HT1080 (cell line): ENCODE measurements at places on chromosomes 13 and 19. TPM values are rescaled to one million over a fixed set of nuclear protein-coding genes. Genes with fewer than 3 reads are reported as not detected.

The GGN gene
- total RNA-seq: 0.60 and 1.0 TPM in 2 replicates

The MEIOSIN gene
- 0.07 and 0.37 TPM in 2 replicates for total RNA-seq

The ZNF416 gene
- total RNA-seq: 5.1 and 5.2 TPM in 2 replicates

The PTGIR gene
- total RNA-seq: 1.7 and 1.8 TPM in 2 replicates

The PROZ gene
- not detected in 2 replicates for total RNA-seq

The MAP2K2 gene
- 105 and 124 TPM in 2 replicates for total RNA-seq

The CYP4F22 gene
- total RNA-seq: not detected in 2 replicates

The ATP4A gene
- not detected in 2 replicates for total RNA-seq

The KBTBD6 gene
- total RNA-seq: 10.6 and 12.2 TPM in 2 replicates

The FAM83E gene
- total RNA-seq: 1.2 TPM in 1 of 2 replicates, not detected in the other

The LILRA1 gene
- total RNA-seq: not detected in 2 replicates

The CEACAM8 gene
- total RNA-seq: not detected in 2 replicates

- DNase-seq: no peak
These were observed 846 bp downstream of the ZNF790 start for GRCh38 chr19:36837176-36837905.

DNA sequence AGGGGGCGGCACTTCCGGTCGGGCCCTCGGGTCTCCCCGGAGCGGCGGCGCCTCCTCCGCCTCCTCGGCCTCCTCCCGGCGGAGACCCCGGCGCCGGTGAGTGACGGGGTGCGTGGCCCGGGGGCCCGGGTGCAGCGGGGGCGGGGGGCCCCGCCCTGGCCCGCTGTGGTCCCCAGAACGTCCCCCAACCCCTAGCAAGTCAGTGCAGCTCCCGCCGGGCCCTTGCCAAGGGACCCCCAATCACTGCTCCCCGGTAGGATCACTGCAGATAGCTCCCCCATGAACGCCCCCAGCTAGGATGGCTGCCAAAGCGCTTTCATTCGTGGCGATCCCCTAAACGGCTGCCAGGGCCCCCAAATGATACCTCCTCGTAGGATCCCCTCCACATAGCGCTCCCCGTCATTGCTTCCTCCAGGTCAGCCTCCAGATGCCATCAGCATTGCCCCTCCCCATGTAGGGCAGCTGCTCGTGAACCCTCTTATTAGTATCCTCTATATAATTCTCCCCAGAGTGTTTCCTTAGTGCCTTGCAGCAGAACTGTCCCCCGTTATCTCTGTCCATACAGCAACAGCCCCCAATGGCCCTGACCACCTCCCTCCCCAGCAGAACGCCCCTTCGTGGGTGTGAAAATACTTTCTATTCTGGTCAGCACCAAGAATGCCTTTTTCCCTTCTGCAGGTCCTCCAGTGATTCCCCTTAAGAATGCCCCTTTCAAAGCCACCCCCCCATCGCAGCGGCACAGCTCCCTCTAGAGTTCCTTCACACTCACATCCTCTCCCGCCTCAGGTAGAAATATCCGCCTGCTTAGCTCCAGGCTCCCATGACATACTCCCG, at the start of gene ZNF865:
Gene ZNF865 (plus strand): TSS at position 11 of the 834 bp plus-strand sequence. CDS start 7,972 bp downstream, outside the sequence.
- peak; percentile 85 for DNase-seq

DNA sequence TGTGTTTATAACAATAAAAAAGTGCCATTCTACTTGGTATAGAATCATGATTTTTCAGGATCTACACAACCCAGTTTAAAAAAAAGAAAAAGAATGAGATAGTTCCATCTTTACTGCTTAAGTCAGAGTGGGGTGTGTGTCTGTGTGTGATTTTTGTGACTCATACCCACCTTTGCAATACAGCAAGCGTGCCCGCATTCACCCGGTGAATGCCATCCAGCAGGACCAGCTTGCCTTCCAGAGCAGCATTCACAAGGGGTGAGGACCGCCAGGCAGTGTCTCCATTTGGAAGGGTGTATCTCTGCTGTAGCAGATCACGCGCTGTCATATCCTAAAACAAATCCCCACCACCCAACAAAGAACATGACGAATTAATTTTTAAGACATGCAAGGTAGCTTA, 127.7 kb downstream of the VWA8 start:
- no peak for DNase-seq

DNA sequence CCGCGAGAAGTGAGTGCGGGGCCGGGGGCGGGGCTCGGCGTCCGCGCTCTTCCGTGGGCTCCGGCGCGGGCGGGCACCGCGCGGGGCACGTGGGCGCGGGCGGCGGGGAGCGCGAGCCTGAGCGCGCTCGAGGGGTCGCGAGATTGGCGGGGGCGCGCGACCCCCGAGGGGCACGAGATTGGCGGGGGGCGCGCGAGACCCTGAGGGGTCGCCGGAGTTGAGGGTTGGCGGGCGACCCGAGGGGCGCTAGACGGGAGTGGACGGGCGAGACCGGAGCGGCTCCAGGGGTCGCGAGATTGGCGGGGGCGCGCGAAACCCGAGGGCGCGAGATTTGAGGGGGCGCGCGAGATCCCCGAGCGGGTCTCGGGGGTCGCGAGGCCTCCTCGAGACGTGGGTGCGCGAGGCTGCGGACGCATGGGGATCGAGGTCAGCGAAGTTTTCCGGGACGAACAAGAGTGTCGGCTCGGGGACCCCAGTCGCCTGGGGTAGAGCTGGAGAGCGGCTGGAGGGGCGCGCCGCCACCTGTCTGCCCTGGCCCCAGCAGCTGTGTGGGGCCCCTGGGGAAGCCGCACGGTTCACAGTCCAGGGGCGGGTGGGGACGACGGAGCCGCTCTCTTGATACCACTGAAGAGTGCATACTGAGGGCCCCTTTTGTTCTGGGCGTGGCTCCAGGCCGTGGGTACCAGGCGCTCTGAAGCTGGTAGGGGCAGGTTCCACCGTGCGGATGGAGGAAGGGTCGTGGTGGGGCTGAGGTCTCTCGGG, 682 bp downstream of the SSBP4 start:
- no peak for DNase-seq

GRCh38 chr13:50244713-50245574, 229.7 kb downstream of the KCNRG start:
- DNase-seq: peak; percentile 93

DNA sequence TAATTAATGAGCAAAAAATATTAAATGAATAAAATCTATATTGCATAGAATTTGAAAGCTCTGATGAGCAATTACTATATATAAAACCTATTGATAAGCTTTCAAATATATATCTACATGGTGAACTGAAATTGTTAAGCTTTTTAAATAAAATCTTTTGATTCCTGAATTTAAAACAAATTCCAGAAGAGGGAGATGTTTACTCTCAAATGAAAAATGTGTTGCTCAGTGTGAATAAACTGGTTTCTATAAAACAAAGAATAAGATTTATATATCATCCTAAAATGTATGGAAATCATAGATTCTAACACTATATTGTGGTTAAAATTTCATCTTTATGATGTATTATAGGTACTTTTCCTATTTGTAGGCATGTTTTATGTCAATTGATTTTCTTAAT, 171.5 kb upstream of the SLITRK6 start:
- DNase-seq: no peak

DNA sequence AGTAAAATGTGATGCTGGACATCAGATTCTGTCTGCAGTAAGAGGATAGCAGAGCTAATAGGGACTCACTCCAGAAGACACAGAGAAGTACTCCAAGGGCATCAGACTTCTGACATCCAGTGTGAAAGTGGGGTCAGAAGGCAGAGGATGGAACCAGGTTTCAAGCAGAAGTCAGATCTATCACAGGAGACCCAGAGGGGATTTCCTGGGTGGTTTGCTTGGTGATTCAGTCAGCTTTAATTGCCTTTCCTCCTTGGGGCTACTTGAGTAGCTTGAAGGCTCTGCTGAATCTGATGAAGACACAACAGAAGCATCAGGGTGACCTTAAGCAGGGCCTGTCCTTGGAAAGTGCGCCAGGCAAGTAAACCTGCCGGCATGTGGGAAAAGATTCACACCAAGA, 300.6 kb downstream of the COG6 start:
- no peak for DNase-seq

GRCh38 chr13:108056278-108056677, 159.1 kb downstream of the LIG4 start:
- no peak for DNase-seq

GRCh38 chr19:42313096-42313839, at the start of gene TMEM145:
Gene TMEM145, plus strand, starts transcription at chr19:42313309. Its CDS starts 68 bp downstream, at chr19:42313377.
- peak; percentile 42 for DNase-seq

GRCh38 chr13:48852911-48853727, 122.6 kb upstream of the FNDC3A start:
- no peak for DNase-seq

GRCh38 chr19:10961073-10961860, 437 bp downstream of the SMARCA4 start:
- DNase-seq: no peak

DNA sequence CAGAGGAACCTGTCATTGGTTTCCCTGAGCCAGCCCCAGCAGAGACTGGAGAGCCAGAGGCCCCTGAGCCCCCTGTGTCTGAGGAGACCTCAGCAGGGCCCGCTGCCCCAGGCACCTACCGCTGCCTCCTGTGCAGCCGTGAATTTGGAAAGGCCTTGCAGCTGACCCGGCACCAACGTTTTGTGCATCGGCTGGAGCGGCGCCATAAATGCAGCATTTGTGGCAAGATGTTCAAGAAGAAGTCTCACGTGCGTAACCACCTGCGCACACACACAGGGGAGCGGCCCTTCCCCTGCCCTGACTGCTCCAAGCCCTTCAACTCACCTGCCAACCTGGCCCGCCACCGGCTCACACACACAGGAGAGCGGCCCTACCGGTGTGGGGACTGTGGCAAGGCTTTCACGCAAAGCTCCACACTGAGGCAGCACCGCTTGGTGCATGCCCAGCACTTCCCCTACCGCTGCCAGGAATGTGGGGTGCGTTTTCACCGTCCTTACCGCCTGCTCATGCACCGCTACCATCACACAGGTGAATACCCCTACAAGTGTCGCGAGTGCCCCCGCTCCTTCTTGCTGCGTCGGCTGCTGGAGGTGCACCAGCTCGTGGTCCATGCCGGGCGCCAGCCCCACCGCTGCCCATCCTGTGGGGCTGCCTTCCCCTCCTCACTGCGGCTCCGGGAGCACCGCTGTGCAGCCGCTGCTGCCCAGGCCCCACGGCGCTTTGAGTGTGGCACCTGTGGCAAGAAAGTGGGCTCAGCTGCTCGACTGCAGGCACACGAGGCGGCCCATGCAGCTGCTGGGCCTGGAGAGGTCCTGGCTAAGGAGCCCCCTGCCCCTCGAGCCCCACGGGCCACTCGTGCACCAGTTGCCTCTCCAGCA, 4.2 kb downstream of the ZNF574 start:
- no peak for DNase-seq

- DNase-seq: peak; percentile 58
These were observed 285.8 kb downstream of the MYO16 start for GRCh38 chr13:108915095-108915633.

DNA sequence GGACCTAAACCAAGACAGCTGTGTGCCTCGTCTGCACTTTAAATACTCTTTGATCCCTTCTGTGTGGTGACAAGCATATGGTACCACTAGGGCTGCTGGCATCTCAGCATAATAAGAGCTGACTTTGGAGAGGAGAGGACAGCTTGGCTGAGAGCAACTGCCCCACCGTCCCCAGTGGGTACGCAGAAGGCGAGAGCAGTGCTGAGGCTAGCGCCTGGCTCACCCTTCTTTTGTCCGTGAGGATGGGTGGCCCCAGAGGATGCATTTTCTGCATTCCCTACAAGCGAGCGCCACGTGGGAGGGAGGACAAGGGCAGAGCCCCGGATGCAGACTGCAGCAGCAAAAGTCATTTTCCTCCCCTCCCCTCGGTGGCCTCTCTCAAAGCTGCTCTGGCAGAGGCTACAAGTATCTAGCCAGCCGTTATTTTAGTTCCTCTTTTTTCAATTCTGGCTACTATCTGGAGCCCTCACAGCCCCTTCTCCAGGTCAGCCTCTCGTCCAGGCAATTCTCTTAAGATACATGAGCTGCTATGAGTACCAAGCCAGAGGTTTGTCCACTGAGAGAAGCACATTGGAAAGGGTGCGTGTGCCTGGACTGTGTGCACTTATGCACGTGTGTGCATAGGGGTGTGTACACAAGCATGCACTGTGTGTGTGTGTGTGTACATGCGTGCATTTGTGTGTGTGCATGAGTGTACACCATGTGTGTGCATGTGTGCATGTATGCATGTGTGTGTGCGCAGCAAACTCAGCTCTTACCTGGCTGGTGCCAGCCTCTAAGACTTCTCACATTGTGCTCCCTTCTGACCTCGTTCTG, 51.3 kb downstream of the RAB20 start:
- DNase-seq: no peak

GRCh38 chr19:32830231-32831014, 39.1 kb downstream of the SLC7A9 start:
- peak; percentile 92 for DNase-seq

DNA sequence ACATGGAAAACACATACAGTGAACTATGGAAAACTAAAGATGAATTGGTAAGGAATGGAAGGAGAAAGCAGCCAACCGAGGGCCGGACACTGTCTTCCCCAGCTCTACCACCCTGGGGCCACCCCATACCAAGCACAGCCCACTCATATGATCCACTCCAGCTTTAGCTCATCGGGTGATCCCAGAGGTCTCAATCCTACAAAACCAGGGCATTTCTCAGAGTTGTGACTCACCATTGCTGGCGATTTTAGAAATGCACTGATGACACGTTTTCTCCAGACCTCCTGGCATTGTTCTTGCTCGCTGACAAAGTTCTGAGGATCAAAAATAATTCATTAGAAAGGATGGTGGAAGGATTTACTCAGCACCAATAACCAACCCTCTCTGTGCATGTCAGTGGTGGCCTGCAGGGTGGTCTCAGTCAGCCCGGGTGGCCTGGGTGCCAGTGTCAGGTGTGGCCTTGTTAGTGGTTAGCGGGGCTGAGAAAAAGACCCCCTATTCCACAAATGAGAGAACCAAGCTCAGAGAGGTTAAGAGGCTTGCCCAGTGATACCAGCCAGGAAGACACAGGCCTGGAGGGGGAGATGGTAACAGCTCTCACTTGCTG, 6.6 kb downstream of the TMEM272 start:
- DNase-seq: no peak
